ENCODE measurements at places on chromosomes 11 and 22. TPM values are rescaled to one million over a fixed set of nuclear protein-coding genes. Genes with fewer than 3 reads are reported as not detected.

GRCh38 chr11:788009-788640 is 1.8 kb downstream of the CEND1 start:
- no peak for DNase-seq

GRCh38 chr11:21446939-21447590 is 745.8 kb upstream of the ANO5 start:
- DNase-seq: no peak

DNA sequence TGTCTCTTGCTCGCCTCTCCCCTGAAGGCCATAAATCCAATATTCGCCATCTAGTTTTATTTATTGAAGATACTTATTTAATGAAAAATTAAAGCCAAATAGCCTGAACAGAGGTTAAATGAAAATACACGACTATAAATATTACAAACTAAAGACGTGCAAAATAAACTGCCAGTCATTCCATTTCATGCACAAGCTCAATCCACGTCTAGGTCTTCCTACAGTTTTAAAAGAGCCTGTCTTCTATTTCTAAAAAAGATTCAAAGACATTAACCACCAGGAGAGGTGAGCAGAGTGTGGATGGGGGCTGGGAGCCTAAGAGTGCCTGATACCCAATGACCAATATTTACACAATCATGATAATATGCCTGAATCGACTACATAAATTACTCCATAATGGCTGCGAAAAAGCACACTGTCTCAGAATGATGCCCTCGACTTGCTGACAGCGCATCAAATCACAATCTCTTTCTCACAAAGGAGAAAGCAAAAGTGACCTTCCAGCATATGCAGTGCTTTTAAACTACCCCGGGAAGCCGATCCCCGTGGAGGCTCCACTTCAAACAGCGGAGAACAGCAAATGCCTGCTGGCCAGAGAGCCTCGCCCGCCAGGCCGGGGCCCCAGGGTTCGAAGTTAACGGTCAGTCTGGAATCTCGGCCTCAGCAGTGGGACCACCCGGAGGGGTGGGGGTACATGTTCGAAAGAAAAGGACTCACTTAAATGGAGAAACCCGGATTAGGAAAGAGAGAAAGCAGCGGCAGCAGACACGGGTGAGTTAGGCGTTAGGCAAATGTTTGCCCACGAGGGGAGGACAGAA is 1.7 kb downstream of the FCHSD2 start:
- DNase-seq: peak; percentile 38

- no peak for DNase-seq
These were observed 22.8 kb downstream of the OSBP2 start for GRCh38 chr22:30717331-30717921.

The CAPN5 gene
- total RNA-seq: 8.6 TPM

- no peak for DNase-seq
These were observed 36.5 kb downstream of the NADSYN1 start for GRCh38 chr11:71489311-71490043.

GRCh38 chr11:120648771-120649170 is 137.2 kb downstream of the GRIK4 start:
- DNase-seq: no peak

- DNase-seq: no peak
These were observed 43.1 kb downstream of the TYR start for GRCh38 chr11:89220684-89221339.

The SCUBE2 gene
- 2.9 TPM for total RNA-seq

DNA sequence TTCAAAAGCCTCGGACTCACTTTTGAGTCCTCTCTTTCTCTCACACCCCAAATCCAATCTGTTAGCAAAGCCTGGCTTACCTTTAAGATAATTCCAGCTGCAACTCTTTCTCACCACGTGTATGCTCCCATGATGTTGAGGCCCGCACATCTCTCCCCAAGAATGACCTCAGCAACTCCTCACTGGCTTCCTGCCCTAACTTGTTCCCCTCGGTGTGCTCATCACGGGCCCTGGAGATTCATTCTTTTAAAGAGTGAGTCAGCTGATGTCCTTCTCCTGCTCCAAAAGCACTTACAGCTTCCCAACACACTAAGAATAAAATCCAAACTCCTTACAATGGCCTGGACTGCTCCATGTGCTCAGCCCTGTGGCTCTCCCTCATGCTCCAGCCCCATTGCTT is 1041.3 kb downstream of the OPCML start:
- no peak for DNase-seq

GRCh38 chr11:115874843-115875242 is 370.6 kb upstream of the CADM1 start:
- no peak for DNase-seq

- DNase-seq: no peak
These were observed 771.1 kb downstream of the LRRC4C start for GRCh38 chr11:40688369-40688768.

The KRTAP5-2 gene
- total RNA-seq: not detected

DNA sequence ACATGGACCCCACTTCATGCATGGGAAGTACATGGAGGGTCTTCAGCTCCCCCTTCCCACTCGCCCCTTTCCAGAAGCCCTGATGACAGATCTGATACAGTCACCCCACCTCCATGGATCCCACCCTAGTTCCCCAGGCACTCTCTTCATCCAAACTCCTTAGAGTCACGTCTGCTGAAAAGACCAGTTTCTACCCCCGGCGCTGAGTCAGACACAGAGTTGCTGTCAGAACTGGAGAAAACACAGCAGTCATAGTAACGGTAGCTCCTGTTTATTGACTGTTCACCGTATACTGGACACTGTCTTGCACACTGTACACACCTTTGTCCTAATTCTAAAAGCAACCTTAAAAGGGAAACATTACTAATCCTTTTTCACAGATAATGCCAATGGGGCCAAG is 29.1 kb downstream of the DRD2 start:
- no peak for DNase-seq

- no peak for DNase-seq
These were observed 9.1 kb downstream of the INSC start for GRCh38 chr11:15123849-15124248.

The KRTAP5-10 gene
- not detected for total RNA-seq

DNA sequence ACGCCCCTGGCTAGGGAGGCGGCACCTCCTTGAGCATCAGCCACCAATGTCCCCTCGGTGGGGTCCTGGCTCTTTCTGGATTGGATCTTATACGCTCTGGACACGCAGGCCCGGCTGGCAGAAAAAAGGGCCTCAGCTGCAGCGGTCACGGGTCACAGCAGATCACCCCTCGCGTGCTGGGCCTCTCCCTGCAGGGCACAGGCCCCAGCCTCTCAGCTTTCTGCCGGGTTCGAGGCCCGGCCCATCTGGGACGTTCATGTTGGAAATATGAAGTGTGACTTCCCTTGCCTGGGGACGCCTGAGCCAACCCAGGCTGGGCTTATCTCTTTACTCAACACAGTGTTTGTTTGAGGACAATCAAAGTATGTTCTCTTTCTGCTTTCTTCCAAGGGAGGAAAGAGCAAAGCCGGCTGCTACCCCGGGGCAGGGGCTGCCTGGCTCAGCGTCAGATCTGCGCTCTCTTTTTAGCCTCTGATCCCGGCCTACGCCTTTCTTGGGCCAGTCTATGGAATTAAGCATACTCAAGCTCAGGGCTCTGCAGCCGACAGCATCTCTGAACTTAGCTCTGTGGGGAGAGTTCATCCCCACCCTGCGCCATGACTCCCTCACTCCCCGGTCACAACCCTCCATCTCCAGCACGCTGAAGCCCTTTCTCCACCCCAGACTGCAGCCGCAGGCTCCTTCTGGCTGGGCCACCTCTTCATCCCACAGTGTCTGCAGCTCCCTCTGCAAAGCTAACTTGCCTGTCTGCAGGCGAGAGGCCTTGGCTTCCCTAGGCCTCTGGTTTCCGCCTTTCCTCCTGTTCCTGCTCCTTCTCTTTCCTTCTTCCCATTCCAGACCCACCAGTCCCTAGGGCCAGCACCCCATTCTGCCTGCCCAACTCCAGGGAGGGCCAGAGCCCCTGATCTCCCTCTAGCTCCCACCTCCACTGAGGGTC is 38.8 kb downstream of the ADAMTS15 start:
- no peak for DNase-seq

All from frontal cortex (tissue), 4 donors.